ENCODE measurements at places on chromosomes 1 and 21. TPM values are rescaled to one million over a fixed set of nuclear protein-coding genes. Genes with fewer than 3 reads are reported as not detected.

Gene TMEM200B
- 6.9 TPM for total RNA-seq

Gene GOLT1A
- 1.7 TPM for total RNA-seq

Gene SLAMF8
- not detected for total RNA-seq

Gene CAMSAP2
- 12.1 TPM for total RNA-seq

GRCh38 chr1:214441119-214441518 lies 110.3 kb downstream of the PTPN14 start:
- no peak for DNase-seq

DNA sequence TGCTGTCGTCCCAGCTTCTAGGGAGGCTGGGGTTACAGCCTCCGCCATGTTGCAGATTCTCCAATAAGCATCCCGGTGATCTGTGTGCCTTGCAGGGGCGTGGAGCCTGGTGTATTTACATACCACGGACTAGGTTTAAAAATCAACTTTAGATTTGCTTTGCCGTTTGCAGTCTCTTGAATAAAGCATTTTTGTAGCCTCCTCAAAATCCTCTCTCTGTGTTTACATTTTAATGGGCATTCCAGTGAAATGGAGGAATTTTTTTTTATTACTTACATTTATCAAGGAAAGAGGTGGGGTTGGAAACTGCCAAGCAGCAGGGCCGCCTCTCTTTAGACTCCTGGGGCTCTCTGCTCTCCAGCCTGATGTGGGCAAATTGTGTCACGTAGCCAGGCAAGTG lies 437.5 kb upstream of the VAMP3 start:
- no peak for DNase-seq

DNA sequence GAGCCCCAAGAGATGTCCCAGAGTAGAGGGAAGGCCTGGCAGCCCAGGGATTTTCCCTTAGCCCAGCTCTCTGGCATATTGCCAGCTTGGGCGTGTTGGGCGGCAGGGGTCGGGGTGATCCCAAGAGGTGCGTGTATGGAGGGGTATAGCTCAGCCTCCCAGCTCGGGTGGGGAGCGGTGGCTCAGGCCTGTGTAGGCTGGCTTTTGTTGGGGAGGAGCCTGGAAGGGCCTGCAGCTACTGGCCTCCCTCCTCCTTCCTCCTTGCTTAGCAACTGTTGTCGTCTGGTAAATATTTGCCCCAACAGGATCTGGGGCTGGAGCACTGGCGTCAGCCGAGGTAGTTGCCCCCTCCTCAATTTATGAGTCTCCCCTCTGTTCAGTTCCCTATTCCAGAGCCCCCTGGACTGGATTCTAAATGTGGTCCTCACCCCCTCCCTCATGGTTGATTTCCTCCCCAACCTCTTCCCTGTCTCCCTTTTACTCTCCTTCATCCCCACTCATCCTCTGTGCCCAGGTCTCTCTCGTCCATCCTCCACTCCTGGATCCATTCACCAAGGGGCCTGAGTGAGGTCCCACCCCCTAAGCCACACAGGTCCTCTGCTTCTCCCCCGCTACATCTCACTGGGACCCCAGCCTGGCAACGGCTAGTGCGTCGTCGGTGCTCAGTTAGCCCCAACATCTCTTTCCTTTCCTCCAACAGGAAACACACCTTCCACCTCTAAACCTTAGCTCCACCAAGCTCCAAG lies 10.3 kb upstream of the LMNA start:
- DNase-seq, result no peak

- no peak for DNase-seq
Observed at GRCh38 chr1:101338714-101339430, 102.1 kb downstream of the S1PR1 start.

DNA sequence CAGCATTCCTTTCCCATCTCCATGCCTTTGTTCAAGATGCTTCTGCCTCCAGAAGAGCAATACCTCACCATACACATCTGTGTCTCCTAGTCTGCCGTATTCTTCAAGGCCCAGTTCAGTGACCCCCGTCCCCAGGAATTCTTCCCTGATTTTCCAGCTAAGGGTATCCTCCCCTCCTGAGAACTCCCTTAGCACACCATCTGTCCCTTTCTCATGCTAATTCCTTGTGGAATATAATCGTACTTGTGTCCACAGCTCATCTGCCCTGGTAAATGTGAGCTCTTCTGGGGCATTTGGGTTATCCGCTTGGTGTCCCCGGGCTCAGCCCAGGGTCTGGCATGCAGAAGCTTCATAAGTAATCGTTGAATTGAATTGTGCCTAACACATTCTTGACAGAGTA lies 40.9 kb downstream of the BEND5 start:
- DNase-seq, result no peak

DNA sequence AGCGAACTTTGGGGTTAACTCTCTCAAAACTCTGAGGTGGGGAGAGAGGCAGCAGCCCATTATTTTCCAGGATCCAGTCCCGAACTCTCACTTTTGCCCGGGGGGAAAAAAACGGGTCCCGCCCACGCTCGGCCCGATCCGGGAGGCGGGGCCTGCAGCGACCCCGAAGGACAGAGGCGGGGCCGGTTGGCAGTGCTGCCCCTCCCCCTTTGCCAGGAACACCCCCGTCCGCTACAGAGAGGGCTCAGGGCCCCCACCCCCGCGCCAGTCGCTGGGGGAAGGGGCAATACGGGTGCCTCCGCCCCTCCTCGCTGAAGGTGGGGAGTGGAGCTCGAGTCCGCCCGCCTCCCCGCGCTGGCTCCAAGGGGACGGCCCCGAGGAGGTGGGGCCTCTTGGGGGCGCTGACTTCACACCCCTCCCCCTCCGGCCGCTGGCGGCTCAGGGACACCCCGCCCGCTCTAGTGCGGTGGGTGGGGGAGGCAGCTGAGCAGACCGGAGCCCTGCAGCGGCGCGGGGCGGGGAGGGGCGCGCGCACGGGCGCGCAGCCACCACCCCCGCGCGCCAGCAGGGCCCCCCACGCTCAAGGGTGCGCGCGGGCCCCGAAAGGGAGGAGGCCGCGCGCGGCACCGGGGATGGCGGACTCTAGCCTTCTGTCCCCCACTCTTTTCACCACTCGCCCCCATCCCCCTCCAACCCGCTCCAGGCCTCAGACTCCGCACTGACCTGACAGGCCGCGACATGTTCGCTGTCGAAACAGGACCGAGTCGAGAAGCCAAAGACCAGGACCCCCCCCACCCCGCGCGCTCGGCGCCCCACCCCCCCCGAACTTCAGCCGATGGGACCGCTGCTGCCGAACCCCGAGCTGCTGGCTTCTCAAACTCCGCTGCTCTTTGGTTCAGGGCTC lies 496 bp downstream of the NUCKS1 start:
- peak; percentile 36 for DNase-seq

GRCh38 chr1:235625340-235625739 lies 24.2 kb downstream of the GNG4 start:
- no peak for DNase-seq

Measured in epithelial cell of proximal tubule (primary cell).